ENCODE measurements at places on chromosomes 4 and X.

DNA sequence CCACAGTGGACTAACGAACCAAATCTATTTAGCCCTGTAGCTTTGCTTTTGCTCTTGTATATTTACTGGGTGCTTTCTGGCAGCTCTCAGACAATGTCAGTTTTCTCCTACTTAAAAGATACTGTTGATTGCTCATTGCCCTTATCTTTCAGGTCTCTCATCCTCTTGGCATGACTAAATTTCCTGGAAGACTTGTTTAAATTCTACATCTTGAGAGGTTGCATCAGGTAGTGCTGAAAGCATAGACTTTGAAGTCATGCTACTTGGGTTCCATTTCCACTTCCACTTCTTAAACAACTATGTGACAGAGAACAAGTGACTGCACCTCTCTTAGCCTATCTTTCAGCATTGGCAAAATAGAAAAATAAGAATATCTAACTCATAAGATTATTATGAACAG, 8.4 kb downstream of the TDO2 start:
- DNase-seq = no peak

DNA sequence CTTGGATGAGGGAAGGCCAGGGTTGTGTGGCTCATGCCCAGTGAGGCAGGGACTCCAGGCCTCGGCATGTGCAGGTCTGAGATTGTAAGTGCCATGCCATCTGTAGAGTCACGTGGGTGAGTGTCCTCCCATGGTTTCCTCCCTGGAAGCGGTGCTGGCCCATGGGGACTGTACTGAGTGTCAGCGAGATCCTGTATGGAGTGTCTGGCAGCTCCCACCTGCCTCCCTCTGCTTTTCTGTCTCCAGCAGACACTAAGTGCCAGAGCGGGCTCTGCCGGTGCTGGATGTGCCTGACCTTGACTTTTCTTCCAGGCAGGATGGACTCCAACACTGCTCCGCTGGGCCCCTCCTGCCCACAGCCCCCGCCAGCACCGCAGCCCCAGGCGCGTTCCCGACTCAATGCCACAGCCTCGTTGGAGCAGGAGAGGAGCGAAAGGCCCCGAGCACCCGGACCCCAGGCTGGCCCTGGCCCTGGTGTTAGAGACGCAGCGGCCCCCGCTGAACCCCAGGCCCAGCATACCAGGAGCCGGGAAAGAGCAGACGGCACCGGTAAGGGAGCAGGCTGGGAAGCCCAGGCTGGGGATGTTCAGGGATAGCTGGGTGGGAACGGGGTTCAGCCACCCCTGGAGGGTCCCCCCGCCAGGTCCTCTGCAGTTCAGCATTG, 7.6 kb downstream of the WFS1 start:
- DNase-seq = no peak

- DNase-seq = no peak
These were observed 67.9 kb downstream of the SMARCA5 start for GRCh38 chr4:143581331-143581946.

GRCh38 chr4:124318292-124318691, 394.2 kb downstream of the ANKRD50 start:
- DNase-seq = no peak

DNA sequence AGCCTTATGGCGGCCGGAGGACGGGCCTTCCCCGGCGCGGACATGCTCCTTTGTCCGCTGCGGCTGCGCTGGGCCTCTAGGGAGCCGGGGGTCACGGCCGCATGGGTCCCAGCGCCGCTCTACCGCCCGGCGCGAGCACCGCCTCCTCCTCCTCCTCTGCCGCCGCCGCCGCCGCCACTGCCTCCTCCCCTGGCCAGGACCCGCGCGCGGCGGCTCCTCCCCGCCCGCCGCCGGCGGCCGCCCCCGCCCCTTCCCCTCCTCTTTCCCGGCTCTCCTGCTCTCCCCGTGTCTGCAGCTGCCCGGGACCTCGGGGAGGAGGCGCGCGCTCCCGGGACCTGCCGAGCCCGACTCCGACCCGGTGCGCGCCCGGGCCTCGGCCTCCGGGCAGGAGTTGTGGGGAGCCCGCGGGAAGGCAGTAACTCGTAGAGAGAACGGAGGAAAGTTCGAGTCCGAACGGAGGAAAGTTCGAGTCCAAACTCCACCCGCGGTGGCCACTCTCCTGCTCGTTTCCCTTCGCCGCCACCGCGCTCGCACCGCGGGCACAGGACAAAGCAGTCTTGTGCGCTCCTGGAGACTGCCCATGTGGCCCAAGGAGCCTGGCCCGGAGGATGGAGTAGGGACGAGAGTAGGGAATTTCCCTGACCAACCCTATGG, at the start of gene ADGRA3:
ADGRA3 (minus strand) TSS at position 179 of the 654 bp plus-strand sequence. CDS start 282 bp downstream, outside the sequence.
- peak; percentile 44 for DNase-seq

DNA sequence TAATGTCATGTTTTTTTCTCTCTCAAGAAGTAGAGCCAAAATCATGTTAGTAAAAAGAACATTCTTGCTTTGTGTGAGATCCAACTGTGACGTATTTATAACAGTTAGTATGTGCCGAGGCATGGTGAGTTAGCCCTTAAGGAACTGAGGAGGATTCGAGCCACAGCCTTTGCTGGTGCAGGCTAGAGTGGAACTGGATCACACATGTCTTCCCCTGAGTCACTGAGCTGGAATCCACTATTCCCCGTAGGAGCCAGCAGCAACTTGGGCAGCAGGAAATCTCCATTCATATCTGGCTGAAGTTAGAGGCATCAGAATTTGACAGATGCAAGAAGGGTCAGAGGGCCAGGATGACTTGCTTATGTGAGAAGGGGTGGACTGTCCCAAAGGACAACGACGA, 144.6 kb upstream of the KIT start:
- no peak for DNase-seq

GRCh38 chr4:84677995-84678394, 95.1 kb downstream of the CDS1 start:
- no peak for DNase-seq

DNA sequence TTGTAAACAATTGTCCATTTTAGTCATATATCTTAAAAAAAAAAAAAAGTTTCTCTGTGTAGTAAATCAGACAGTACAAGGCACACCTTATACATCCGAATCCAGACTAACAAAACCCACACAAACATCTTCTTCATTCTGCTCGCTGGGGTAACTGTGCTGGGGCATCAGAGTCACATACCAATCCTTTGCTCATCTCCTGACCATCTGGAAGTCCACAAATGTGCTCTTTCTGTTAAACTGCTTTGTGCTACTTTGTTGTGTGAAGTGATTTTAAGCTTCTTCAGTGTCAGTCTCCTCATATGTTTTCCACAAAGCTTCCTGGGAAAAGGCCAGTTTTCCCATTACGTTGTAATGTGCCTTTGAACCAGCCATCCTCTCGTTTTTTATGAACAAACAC, 86.2 kb upstream of the CBR4 start:
- no peak for DNase-seq

DNA sequence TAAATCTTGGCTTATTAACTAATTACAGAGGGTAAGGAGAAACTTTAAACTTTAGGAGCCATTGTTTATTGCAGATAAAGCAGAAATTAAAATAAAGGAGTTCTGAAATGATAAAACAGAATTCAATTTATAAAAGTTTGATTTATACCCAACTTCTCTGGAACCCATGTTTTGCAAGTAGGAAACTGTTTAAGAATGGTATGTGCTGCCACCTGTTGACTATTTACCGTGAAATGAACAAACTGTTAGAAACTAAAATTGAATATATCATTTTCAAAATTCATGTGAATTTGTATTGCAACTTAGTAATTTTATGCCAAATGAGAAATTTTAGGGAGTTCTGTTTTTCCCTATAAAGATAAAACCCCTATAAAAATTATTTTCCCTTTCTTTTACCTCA, 11.0 kb upstream of the TBC1D8B start:
- DNase-seq = no peak

GRCh38 chrX:100931218-100931924, 2.7 kb upstream of the XKRX start:
- DNase-seq = no peak

DNA sequence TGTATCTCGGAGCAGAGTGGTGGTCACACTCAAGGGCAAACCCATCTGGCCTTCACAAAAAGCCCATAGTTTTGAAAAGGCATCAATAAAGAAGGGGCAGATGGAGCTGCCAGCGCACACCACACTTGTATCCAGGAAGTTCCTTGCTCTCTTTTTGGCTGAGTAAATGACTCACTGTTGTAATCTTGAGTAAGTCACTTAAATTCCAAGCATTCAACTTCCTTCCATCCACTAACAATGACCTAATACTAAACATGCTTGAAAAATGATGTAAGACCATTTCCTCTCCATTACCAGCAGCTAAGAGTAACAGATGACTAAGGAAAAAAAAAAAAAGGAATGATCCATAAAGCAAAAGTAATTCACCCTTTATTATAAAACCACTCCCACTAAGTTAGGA, 32.4 kb upstream of the MYOZ2 start:
- DNase-seq = no peak

- peak; percentile 22 for DNase-seq
These were observed 3.6 kb upstream of the LEF1 start for GRCh38 chr4:108172231-108172752.

- DNase-seq = no peak
These were observed 36.0 kb upstream of the STS start for GRCh38 chrX:7111518-7111917.

DNA sequence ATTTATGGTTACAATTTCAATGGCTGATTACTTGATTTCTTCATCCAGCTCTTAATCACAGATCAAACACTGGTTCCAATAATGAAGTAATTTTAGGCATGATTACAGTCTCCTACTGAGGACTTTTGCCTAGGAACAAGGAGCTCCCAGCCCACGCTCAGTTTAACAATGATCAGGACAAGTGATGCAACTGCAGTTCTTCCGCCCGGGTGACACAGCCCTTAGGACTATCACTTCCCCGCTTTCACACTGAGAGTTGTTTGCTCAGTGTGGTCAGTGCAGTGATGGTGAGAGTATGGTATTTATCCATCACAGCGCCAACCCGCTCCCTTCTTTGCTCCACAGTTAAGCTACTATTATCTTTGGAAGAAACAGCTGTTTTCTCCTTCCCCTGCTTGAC, 203.2 kb upstream of the MBNL3 start:
- no peak for DNase-seq

- no peak for DNase-seq
These were observed 504.0 kb downstream of the MAGEE1 start for GRCh38 chrX:76931518-76931917.

- no peak for DNase-seq
These were observed 398.3 kb upstream of the FAM47C start for GRCh38 chrX:36609616-36610585.

DNA sequence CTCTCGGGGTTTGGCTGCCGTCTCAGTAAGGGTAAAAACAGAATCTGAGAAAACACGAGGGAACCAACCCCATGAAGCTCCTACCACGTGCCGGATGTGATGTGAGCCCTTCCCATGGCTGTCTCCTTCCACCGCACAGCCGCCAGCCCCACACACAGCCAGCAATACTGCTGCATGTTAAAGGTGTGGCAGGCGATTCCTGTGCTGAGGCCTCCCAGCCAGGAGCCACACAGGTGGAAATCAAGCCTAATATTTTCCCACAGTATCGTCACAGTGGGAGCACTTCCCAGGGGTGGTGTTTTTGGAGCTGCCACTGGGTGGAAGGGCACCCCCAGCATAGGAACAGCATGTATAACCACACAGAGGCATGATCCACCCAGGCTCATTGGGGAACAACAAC, 77.5 kb downstream of the SLC2A9 start:
- DNase-seq = no peak

GRCh38 chr4:146273204-146273901, 59.0 kb downstream of the REELD1 start:
- no peak for DNase-seq

DNA sequence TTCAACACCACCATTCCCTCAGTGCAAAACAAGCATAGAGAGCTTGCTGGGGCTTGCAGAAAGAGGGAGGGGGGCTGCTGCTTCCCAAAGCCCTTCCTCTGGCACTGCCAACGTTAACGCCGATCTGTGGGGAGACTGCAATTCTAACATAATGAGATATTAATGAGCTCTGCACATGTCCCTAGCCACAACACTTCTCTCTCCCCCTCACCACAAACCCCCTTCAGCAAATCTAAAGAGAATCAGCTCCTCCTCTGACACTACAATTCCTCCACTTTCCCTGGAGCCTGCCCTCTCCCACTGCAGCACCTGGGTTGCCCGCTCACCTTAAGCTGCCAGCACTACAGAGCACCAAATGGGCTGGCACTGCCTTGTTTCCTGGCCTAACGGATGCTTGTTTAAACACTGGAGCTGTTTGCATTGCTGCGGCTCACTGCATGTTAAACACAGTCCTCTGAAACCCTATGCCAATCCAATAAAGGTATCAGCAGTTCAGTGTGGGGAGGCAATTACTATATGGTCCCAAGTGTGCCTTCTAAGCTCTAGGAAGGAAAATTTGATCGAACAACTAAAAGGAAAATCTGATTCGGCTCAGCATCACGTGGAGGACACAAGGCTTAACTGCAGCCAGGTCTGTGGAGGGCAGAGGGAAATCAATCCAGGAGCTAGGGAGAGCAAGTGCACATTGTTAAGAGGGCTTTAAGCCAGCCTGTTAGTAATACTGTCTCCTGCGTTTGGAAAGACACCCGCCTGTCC, 232.4 kb downstream of the MAML3 start:
- no peak for DNase-seq
